ENCODE measurements at places on chromosomes 12 and 14.

DNA sequence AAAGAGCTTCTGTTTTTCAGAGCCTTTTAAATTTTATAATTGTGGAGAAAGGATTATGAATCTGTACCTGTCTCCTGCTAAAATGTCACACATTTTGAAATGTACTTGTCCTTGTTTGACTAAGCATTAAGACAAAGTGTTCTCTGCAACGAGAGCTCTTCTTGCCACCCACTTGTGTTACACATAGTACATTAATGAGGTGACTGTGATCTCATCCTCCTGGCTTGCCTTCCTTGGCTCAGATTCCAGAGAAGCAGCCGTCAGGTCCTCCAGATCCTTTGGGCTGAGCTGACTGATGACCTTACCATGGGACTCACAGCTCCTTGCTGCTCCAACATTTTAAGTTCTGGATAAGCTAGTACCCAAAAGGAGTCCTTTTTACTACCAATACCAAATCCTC is 81.4 kb downstream of the BBS10 start:
- peak overlapping the region; percentile 48 for H3K27ac ChIP-seq
- peaks cover 6% of the 10 kb centered on the region for H3K4me1 ChIP-seq
- H3K27me3 ChIP-seq, result no peaks in the 10 kb centered on the region
- no peak overlapping the region for H3K4me3 ChIP-seq
- H3K36me3 ChIP-seq, result no peaks in the 10 kb centered on the region

DNA sequence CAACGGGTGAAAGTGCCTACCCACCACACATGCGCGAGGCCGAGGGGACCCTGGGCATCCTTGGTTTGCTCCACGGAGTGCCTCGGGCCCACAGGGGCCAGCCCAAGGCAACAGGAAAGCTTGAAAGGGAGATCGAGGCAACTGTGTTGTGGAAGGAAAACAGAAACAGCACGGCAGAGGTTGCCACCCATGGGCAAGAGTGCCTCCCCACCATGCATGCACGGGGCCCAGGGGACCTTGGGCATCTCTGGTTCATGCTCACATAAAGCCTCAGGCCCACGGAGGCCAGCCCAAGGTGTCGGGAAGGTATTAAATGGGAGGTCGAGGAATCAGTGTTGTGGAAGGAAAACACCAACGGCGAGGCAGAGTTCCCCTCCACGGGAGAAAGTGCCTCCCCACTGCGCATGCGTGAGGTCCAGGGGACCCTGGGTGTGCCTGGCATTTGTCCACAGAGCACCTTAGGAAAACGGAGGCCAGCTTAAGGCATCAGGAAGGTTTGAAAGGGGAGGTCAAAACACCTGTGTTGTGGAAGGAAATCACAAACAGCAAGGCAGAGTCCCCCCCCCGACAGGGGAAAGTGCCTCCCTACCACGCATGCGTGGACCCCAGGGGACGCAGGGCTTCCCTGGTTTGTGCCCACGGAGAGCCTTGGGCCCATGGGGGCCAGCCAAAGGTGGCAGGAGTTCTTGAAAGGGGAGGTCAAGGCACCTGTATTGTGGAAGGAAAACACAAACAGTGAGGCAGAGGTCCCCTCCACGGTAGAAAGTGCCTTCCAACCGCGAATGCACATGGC is 367.3 kb downstream of the ALG10 start:
- no peak for DNase-seq
- H3K4me1 ChIP-seq, result no peaks in the 10 kb centered on the region
- H3K27ac ChIP-seq, result no peak overlapping the region
- H3K27me3 ChIP-seq, result no peaks in the 10 kb centered on the region
- H3K4me3 ChIP-seq, result no peak overlapping the region

- peak; percentile 67 for DNase-seq
- H3K4me3 ChIP-seq, result no peak overlapping the region
- peaks cover 5% of the 10 kb centered on the region for H3K36me3 ChIP-seq
- no peaks in the 10 kb centered on the region for H3K27me3 ChIP-seq
- no peak overlapping the region for H3K27ac ChIP-seq
Measured at GRCh38 chr12:26701604-26702215, 131.3 kb downstream of the ITPR2 start.

- no peaks in the 10 kb centered on the region for H3K4me1 ChIP-seq
- H3K4me3 ChIP-seq, result no peak overlapping the region
Measured at GRCh38 chr12:125966641-125967040, 901.4 kb downstream of the AACS start.

DNA sequence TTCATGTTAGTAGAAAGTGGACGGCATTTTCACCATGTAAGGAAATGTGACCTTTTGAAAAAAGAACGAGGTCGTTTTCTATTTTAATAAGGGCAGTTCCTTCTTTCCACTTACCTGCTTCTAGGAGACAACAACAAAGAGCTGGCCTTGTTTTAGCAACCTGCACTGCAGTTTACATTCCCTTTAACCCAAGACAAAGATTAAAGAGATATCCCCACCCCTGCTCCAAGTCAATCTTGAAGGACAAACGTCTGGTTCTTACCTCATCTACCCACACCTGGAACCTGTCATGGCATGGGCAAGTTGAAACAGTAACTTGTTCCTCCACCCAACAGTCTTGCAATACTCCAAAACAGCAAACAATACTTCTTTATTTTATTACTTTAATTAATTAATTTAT is 32.7 kb downstream of the ZCCHC8 start:
- peaks cover 5% of the 10 kb centered on the region for H3K36me3 ChIP-seq
- no peak for DNase-seq
- no peak overlapping the region for H3K4me3 ChIP-seq
- no peak overlapping the region for H3K27ac ChIP-seq

- H3K4me1 ChIP-seq, result peaks cover 2% of the 10 kb centered on the region
- no peak overlapping the region for H3K4me3 ChIP-seq
- H3K27me3 ChIP-seq, result no peaks in the 10 kb centered on the region
- H3K27ac ChIP-seq, result no peak overlapping the region
- peaks cover 31% of the 10 kb centered on the region for H3K36me3 ChIP-seq
Measured at GRCh38 chr14:95104911-95105310, 52.4 kb downstream of the DICER1 start.

GRCh38 chr12:98724384-98725155 is 79.5 kb downstream of the APAF1 start:
- peak overlapping the region; percentile 47 for H3K27ac ChIP-seq
- no peaks in the 10 kb centered on the region for H3K27me3 ChIP-seq
- no peak for DNase-seq
- peaks cover 14% of the 10 kb centered on the region for H3K36me3 ChIP-seq
- H3K4me1 ChIP-seq, result peaks cover 4% of the 10 kb centered on the region

GRCh38 chr12:122547330-122547729 is 20.3 kb downstream of the KNTC1 start:
- peak; percentile 0 for DNase-seq
- peaks cover 3% of the 10 kb centered on the region for H3K36me3 ChIP-seq
- H3K27me3 ChIP-seq, result no peaks in the 10 kb centered on the region
- H3K4me1 ChIP-seq, result no peaks in the 10 kb centered on the region
- no peak overlapping the region for H3K4me3 ChIP-seq

DNA sequence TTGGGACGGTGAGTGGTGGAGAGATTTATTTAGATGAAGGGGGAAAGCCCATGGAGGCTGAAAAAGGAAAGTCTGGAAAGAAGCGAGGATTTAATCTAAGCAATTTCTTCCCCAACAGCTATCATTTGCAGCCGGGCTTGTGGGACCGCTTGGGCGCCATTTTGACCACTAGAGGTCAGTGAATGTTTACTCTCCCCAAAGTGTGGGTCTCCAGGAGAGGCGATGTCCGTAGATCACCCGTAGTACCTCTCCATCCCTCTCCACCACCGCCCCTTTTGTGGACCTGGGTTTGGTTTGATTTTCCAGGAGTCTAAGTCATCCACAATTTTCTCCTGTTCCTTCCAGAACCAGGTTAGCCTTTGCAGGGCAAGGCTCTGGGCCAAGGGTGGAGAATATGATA is 91.2 kb upstream of the PARP11 start:
- peaks cover 9% of the 10 kb centered on the region for H3K27me3 ChIP-seq
- H3K4me3 ChIP-seq, result no peak overlapping the region
- DNase-seq, result no peak
- no peaks in the 10 kb centered on the region for H3K4me1 ChIP-seq
- no peaks in the 10 kb centered on the region for H3K36me3 ChIP-seq

DNA sequence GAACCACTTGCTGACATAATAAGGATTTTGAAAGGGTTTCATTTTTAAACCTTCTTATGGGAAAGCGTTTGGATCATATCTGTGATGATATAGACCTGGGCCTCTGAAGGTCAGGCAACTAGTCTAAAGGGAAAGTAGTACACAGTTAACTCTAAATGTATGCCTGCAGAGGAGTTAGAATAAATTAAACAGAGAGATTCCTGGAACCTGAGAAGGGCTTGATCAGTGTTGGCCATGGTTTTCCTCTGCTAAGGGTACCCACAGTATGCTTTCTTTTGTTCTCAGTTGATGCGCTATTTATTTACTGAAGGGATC is 14.4 kb upstream of the POLR3B start:
- no peak for DNase-seq
- H3K4me1 ChIP-seq, result peaks cover 1% of the 10 kb centered on the region
- H3K27me3 ChIP-seq, result no peaks in the 10 kb centered on the region
- no peak overlapping the region for H3K4me3 ChIP-seq
- no peak overlapping the region for H3K27ac ChIP-seq
- H3K36me3 ChIP-seq, result peaks cover 7% of the 10 kb centered on the region

DNA sequence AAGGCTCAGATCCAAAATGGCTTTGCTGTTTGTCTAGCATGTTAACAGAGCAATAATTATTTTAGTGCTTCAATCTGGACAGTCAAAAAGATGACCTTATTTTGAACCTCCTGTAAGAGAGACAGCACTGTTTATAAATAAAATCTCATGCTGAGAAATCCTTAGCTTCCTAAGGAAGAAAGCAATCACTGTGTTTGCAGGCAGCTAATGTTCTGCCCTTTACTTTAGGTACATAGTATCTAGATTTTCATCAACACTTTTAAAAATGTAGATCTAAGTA is 105.3 kb downstream of the PRKD1 start:
- no peak overlapping the region for H3K27ac ChIP-seq
- H3K27me3 ChIP-seq, result no peaks in the 10 kb centered on the region
- H3K4me1 ChIP-seq, result no peaks in the 10 kb centered on the region
- peak; percentile 38 for DNase-seq
- H3K4me3 ChIP-seq, result no peak overlapping the region

- no peaks in the 10 kb centered on the region for H3K36me3 ChIP-seq
- H3K27me3 ChIP-seq, result peaks cover 6% of the 10 kb centered on the region
- no peaks in the 10 kb centered on the region for H3K4me1 ChIP-seq
- no peak for DNase-seq
- no peak overlapping the region for H3K27ac ChIP-seq
Measured at GRCh38 chr12:68118096-68118755, 41.3 kb downstream of the IFNG start.

- H3K36me3 ChIP-seq, result no peaks in the 10 kb centered on the region
- DNase-seq, result no peak
- no peak overlapping the region for H3K4me3 ChIP-seq
Measured at GRCh38 chr12:93275589-93275988, 102.1 kb upstream of the NUDT4 start.

GRCh38 chr14:52068615-52069306 is at the start of gene NID2:
NID2 (minus strand) TSS chr14:52069059; CDS start chr14:52068994, 65 bp downstream.
- H3K27ac ChIP-seq, result no peak within 1 kb of the TSS
- H3K36me3 ChIP-seq, result peaks cover 5% of the 10 kb centered on the region
- peak within 1 kb of the TSS; percentile 95 for H3K4me3 ChIP-seq
- no peaks in the 10 kb centered on the region for H3K27me3 ChIP-seq
- peaks cover 22% of the 10 kb centered on the region for H3K4me1 ChIP-seq

DNA sequence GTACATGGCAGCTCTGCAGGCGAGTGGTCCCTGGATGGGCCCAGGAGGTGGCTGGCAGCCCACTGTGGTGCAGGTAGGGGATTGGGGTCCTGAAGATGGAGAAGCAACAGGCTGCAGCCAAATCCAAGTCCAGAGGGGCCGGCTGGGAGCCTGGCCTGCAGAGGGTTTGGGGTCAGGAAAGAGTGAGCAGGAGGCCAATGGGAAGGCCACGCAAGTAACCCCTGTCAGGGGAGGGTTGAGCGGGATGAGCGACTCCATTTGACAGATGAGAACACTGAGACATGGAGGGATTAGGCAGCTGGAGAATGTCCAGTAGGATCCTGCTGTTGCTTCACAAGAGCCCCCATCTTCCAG is 136.0 kb downstream of the BCL11B start:
- peaks cover 16% of the 10 kb centered on the region for H3K27me3 ChIP-seq
- no peak overlapping the region for H3K27ac ChIP-seq
- no peaks in the 10 kb centered on the region for H3K4me1 ChIP-seq

DNA sequence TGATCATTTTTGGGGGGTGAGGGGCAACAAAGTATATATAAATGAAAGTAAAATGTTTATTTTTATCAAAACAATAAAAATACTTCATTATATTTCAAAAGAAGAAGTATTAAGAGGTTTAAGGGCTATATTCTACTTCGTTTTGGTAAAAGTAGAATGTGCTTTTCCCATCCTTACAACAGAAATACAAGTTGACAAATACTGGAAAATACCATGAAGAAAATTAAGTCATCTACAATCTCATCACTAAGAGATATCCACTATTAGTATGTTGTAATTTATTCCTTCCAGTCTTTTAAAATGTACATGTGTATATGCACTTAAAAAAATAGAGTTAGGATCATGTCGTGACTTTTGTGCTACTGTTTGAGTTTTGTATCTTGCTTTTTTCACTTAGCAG is 92.8 kb downstream of the PCNX1 start:
- no peak overlapping the region for H3K4me3 ChIP-seq
- H3K4me1 ChIP-seq, result peaks cover 2% of the 10 kb centered on the region
- H3K27ac ChIP-seq, result no peak overlapping the region
- H3K27me3 ChIP-seq, result no peaks in the 10 kb centered on the region
- no peak for DNase-seq

- no peak for DNase-seq
- H3K27ac ChIP-seq, result no peak overlapping the region
- no peaks in the 10 kb centered on the region for H3K36me3 ChIP-seq
Measured at GRCh38 chr12:57890191-57891115, 43.9 kb upstream of the CTDSP2 start.

DNA sequence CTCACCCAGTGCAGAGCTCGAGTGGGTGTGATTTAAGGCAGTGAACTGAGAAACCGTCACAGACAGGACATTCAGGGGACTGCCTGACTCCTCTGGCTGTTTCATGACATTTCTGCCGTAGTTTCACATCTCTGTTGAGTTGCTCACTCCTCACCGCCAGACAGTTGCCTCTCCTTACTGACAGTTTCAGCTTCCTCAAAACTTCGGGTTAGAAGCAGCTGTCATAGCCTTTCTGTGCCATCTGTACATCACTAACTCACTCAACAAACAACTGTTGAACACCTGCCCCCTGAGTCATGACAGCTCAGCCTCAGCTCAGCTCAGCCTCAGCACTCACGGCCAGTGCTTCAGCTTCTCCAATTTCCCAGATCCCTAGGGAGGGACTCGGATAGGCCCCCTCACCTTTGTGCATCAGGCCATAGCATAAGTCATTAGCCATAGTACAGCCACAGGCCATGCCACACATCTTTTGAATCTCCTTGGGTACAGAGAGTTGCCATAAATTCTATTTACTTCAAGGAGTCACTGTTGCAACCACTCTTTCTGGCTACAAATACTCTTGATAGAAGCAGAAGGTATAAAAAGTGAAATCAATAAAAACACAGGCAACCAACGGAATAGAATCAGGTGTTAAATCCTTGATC is 6.2 kb upstream of the SLC15A4 start:
- no peaks in the 10 kb centered on the region for H3K36me3 ChIP-seq
- H3K27me3 ChIP-seq, result no peaks in the 10 kb centered on the region
- no peak for DNase-seq
- no peak overlapping the region for H3K27ac ChIP-seq

- no peaks in the 10 kb centered on the region for H3K36me3 ChIP-seq
- H3K27ac ChIP-seq, result no peak within 1 kb of the TSS
- peaks cover 91% of the 10 kb centered on the region for H3K27me3 ChIP-seq
- H3K4me3 ChIP-seq, result peak within 1 kb of the TSS; percentile 31
Measured at GRCh38 chr12:113056631-113057488, at the start of gene DTX1. DTX1 (plus strand) TSS chr12:113056730; CDS start chr12:113058193, 1,463 bp downstream.
